ENCODE measurements at places on chromosomes 2 and 18.

DNA sequence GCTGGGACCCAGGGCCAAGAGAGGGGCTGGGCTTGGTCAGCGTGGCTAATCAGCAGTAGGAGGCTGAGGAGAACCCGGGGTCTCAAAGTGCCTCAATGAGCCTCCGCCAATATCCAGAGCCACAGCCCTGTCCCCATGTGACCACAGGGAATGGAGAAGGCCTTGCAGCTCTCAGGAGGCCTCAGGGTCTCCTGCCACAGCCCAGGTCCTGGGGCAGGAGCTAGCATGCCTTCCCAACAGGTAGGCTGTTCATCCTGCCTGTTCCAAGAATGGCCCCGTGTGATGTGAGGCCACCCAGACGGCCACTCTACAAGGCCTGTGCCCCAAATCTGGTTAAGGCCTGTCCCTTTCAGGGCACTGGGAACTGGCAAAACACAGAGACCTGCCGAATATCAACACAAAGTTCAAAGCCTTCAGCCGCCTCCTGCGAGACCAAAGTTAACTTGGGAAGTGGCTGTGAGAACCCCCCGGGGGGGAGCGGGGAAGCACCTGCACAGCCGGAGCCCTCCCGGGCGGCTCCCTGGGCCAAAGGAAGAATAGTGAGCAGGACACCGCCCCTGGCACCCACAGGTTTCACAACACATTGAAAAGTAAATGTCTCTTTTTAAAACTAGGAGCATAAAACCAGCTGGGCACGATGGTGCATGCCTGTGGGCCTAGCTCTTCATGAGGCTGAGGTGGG is 4.5 kb upstream of the LIMS2 start:
- DNase-seq = no peak

GRCh38 chr2:30257266-30258214 is 26.2 kb downstream of the LBH start:
- no peak for DNase-seq

- no peak for DNase-seq
Measured at GRCh38 chr18:73408469-73408868, 540.7 kb upstream of the NETO1 start.

GRCh38 chr18:48123941-48124340 is 193.5 kb upstream of the SMAD2 start:
- DNase-seq = no peak
